ENCODE measurements at places on chromosomes 1 and 21.

DNA sequence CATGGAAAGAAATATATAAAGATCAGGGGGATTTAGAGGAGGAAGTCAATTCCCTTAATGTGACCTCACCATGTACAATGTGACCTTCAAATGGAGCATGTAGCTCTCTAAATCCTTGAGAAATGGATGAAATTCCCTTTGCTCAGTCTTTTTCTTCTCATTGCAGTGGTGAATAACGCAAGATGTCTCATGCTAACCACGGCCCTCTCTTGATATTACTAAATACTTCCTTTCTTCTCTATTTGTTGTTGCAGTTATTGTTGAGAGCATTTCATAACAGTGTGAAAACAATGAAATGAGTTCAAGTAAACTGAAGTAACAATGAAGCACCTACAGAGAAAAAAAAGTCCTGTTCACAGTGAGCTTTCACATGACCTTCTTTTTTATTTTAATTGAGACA is 55.6 kb downstream of the ZNF281 start:
- no peak for DNase-seq

DNA sequence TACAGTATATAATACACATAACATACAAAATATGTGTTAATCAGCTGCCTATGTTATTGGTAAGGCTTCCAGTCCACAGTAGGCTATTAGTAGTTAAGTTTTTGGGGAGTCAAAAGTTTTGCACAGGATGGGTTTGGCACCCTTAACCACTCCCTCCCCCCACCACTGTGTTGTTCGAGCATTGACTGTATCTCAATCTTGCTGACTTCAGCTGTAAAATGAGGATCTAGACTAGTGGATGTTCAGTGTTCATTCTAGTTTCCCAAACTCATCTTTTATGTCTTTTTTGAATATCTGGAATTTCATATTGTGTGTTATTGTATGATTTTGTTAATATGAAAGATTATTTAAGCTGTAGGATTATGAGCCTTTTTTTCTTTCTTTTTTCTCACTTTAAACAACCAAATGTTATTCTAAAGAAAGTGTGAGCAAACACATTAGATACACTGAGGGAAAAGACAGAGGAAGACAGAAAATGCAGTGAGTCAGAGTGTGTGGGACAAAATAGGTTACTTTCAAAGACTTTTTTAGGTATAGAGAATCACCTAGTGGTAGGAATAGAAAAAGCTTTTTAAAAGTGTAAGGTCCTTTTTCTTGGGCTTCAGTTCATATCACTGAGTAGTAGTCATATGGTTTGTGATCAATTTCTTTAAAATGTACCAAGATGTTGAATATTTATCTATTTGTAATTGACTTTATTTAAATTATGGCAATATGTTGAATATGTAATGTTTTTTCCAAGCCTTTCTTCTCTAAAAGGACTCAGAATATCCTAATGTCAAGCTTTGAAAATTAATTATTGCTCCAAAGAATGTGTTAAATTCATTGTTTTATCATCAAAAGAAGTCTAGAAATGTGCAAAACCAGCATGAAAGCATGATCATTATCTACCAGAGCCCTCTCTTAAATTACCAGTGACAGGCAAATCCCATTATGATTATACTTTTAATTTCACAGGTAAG is 17.9 kb upstream of the CENPF start:
- DNase-seq: no peak

DNA sequence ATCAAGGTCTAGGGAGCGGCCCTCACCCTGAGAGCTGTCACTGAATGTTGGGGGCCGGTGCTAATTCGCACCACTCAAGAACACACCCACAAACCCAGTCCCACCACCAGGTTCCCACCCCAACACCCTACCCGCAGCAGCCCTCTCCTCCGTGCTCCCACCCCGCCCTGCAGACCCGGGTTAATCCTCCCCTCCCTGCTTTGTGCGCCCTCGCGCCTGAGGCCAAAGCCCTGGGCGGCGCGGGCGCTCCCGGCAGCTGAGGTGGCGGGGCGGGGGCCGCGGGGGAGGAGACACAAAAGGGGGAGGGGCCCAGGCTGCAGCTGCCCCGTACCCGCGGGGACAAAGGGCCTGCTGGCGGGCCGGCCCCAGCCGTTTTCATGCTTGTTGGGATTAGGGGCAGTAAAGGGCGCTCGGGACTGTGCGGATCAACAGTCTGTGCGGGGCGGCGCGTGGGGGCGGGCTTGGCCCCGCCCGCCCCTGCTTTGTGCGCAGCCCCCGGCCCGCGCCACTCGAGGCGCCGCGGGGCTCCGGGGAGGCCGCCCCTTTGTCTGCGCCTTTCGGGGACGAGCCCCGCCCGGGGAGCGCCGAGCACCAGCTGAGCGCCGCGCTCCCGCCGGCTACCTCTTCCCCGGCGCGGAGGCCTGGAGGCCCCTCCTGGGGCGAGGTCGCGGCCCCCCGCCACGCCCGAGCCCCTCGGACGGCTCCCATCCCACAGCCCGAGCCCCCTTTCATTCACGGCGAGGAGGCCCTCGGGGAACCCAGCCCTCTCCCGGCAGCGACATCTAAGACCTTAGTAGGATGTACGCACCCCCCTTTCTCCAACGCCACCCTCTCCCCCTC is 10.9 kb downstream of the C1orf216 start:
- DNase-seq: no peak

GRCh38 chr1:175252561-175252960 is 60.0 kb upstream of the KIAA0040 start:
- no peak for DNase-seq

DNA sequence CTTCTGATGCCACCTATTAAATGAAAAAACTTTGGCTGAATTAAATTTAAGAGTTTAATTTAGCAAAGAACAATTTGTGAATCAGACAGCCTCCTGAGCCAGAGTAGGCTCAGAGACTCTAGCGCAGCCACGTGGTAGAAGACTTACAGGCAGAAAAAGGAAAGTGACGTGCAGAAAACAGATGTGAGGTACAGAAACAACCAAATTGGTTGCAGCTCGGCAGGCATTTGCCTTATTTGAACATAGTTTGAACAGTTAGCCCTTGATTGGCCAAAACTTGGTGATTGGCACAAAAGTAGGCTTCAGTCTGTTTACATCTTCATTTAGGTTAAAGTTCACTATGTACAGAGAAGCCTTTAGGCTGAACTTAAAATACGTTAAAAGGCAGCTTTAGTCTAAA is 22.9 kb downstream of the TCP10L start:
- DNase-seq: no peak

GRCh38 chr21:42555756-42556438 is 42.2 kb downstream of the SLC37A1 start:
- DNase-seq: no peak

- no peak for DNase-seq
Observed at GRCh38 chr1:107536266-107536665, 395.4 kb downstream of the NTNG1 start.

All from stimulated activated CD8-positive, alpha-beta memory T cell treated with anti-CD3 and anti-CD28 coated beads, Interleukin-4, amount 100 ng/mL, for 4 hours (primary cell).